Stimulated activated CD4-positive, alpha-beta T cell treated with anti-CD3 and anti-CD28 coated beads, Interleukin-1b, Interleukin-23, amount 100 ng/mL, for 1 hour (primary cell): ENCODE measurements at places on chromosomes 12 and 14.

DNA sequence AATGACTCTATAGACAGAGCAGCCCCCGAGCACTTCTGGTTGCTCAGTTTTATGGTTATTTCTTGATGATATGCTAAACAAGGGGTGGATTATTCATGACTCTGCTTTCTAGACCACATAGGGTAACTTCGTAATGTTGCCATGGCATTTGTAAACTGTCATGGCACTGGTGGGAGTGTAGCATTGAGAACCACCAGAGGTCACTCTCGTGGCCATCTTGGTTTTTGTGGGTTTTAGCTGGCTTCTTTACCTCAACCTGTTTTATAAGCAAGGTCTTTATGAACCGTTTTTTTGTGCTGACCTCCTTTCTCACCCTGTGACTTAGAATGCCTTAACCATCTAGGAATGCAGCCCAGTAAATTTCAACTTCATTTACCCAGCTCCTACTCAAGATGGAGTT is 1036.2 kb upstream of the FLRT2 start:
- DNase-seq = no peak

- peak; percentile 71 for DNase-seq
Observed at GRCh38 chr14:73713803-73714655, at the start of gene PNMA1. Gene PNMA1 (minus strand): TSS chr14:73714384. CDS start chr14:73713639, 745 bp downstream.

GRCh38 chr12:32400866-32401265 is 1.5 kb downstream of the FGD4 start:
- no peak for DNase-seq

DNA sequence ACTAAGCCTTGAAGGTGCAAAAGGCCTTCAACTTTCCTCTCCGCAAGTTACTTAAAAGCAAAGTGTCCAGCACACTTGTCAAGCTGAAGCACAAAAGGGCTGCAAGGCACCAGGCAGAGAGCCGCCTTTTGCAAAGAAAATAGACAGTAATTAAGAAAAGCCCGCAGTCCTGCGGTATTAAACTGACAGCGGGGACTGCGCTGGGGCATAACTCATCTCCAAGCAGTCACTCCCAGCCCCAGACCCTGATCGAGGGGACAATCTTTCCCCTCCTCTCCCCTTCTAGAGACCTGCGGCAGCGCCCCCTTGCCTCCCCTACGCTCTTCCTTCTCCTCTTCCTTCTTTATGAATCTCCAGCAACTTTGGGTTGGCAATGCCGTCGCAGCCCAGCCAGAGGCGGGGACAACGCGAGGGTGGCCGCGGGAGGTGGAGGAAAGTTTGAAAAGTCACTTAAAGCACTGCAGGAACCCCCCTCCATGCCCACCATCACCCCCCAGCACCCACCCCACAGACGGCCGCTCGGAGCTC is 200.9 kb upstream of the CAND1 start:
- DNase-seq = no peak

- no peak for DNase-seq
Observed at GRCh38 chr14:45867046-45867894, 614.3 kb upstream of the MIS18BP1 start.
